ENCODE measurements at places on chromosomes 16 and 17. TPM values are rescaled to one million over a fixed set of nuclear protein-coding genes. Genes with fewer than 3 reads are reported as not detected.
A peak's percentile ranks its signal among the peaks of the same experiment; 100 is the strongest.

HOXB6 gene
- total RNA-seq, result 0.22 TPM

CD19 gene
- 0.29 TPM for total RNA-seq

TBC1D3G gene
- not detected for total RNA-seq

G6PC1 gene
- total RNA-seq, result not detected

GRAP gene
- 9.9 TPM for total RNA-seq

CDT1 gene
- total RNA-seq, result 183 TPM

AFMID gene
- total RNA-seq, result 16.8 TPM

SLC13A2 gene
- total RNA-seq, result not detected

TLCD3B gene
- total RNA-seq, result 5.0 TPM

WFIKKN1 gene
- total RNA-seq, result 0.05 TPM

AANAT gene
- not detected for total RNA-seq

CCL4L2 gene
- 48.9 TPM for total RNA-seq

TBC1D26 gene
- 0.22 TPM for total RNA-seq

FAM117A gene
- total RNA-seq, result 21.6 TPM

CIAPIN1 gene
- 34.8 TPM for total RNA-seq

PRR35 gene
- not detected for total RNA-seq

DNA sequence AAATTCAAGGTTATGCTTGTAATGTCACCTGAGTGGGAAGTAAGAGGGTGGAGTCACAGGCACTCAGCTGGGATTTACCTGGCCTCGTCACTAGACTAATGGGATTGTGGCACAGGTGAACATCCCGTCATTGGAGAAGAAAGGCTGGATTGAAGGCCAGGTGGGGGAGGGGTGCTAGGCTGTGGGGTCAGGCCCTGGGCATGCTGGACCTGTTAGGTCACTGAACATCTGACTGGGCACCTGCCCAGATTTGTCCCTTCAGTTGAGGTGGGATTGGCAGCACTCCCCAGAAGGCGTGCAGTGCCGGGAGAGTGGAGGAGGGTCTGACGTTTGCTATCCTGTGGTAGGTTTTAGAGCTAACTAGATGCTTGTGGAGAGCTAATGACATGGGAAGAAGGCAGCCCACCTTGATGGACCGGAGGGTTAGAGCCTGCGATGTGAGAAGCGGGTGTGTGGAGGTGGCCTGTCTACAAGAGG, 161.5 kb upstream of the ZNF267 start:
- no peak for DNase-seq

DNA sequence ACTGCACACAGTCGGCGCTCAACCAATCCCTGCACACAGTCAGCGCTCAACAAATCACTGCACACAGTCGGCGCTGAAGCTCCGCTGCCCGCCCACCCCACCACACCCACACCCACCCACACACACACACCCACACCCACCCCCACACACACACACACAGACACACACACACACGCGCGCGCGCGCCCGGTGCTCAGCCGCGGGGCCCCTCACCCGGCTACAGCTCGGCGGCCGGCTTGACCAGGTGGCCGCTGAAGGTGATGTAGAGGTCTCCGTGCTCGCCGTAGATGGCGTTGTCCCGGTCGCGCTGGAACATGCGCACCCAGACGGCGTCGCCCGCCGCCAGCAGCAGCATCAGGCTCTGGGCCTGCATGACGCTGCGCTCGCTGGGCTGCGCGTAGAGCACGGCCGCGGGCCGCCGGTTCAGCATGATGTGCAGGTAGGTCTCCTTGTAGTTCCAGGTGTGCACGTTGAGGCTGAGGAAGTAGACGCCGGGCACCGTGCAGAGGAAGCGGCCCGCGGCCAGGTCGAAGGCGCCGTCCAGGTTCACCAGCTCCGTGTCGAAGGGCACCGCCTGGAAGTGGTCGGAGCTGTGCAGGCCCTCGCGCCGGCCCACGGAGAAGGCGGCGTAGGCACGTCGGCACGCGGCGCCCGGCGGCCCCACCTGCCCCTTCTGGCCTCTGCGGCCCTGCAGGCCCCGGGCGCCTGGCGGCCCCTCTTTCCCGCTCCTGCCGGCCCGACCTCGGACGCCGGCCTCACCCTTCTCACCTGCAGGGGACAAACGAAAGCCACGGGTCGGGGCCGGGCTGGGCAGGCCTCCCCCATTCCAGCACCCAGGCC, 2.5 kb downstream of the C1QTNF8 start:
- peak; percentile 42 for DNase-seq

- no peak for DNase-seq
These were observed 50.5 kb downstream of the YPEL2 start for GRCh38 chr17:59381716-59382570.

DNA sequence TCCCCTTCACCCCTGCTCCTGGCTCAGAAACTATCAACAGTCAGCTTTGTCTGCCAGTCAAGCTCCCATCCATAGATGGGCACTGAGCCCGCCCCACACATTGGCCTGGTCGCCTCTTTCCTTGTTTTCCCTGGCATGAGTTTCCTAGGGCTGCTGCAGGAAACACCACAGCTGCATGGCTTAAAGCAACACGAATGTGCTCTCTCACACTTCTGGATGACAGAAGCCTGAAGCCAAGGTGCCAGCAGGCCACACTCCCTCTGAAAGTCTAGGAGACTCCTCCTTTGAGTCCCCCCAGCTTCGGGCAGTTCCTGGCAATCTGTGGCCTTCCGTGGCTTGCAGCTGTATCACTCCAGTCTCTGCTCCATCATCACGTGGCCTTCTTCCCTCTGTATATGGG, 69.9 kb downstream of the TBC1D16 start:
- no peak for DNase-seq

GRCh38 chr17:57447990-57448758, 191.9 kb downstream of the MSI2 start:
- DNase-seq, result no peak

DNA sequence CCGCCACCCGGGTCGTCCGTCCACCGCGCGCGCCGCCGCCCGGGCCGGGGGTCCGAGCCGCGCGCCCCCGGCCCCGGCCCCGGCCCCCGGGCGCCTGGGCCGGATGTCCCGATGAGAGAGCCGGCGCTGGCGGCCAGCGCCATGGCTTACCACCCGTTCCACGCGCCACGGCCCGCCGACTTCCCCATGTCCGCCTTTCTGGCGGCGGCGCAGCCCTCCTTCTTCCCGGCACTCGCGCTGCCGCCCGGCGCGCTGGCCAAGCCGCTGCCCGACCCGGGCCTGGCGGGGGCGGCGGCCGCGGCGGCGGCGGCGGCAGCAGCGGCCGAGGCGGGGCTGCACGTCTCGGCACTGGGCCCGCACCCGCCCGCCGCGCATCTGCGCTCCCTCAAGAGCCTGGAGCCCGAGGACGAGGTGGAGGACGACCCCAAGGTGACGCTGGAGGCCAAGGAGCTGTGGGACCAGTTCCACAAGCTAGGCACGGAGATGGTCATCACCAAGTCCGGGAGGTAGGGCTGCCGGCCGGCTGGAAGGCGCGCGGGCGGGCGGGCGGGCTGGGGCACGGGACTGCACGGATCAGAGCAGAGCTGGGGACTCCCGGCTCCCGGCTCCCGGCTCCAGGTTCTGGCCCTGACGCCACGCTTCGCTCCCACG, 548 bp downstream of the TBX2 start:
- no peak for DNase-seq

GRCh38 chr16:85258629-85259028, 146.4 kb upstream of the CIBAR2 start:
- DNase-seq, result no peak

DNA sequence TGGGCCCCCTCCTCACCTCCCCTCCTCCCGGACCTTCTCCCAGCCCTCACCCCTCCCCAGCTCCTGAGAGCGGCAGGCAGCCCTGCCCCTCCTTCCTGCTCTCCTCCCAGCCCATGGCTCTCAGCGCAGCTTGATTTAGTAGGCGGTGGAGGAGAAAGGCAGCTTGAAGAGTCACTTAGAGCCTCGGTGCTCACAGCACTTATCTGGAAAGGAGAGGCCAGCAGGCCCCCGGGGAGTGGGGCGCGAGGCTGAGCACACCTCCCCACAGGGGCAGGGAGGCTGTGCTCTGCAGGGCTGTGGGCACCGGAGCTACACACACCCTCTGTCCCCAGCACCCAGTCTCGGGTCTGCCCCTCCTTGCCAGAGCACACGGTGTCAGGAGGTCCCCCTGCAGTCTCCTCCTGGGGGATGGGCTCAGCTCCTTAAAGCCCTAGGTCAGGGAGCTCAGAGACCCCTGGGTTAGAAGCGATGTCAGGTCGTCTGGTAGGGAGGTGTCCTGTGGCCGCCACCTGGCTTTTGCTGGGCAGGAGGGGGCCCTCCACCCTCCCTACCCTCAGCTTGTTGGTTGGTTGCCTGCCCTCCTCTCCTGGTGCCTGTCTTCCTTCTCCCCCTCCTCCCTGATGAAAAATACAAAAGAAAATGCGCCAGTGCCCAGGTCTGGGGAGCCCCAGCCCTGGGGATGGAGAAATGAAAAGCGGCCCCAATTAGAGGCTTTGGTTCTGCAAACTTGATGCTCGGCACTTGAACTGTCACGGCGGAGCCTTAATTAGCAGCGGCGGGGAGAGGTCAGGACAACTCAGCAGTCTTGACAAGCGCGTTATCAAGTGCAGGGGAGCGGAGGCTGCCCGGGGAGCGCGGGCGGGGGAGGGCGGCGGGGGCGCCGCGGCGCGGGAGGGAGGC, 151.1 kb upstream of the GSE1 start:
- DNase-seq, result peak; percentile 13

DNA sequence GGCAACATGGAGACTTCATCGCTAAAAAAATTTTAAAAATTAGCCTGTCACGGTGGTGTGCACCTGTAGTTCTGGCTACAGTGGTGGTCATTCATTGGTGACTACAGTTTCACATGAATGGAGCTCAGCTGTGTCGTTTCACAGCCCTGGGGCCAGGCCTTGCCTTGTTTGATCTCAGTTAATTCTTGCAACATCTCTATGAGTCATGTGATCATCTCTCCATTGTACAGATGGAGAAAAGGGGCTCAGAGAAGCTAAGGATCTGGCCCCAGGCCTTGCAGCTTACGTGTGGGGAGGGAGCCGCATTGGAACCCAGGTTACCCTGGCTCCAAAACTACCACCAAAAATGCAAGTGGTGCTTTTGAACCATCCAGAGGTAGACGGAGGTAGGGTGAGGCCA, 49.4 kb downstream of the GDE1 start:
- DNase-seq, result no peak

GRCh38 chr17:47776330-47777197, 43.5 kb downstream of the TBX21 start:
- DNase-seq, result peak; percentile 45

DNA sequence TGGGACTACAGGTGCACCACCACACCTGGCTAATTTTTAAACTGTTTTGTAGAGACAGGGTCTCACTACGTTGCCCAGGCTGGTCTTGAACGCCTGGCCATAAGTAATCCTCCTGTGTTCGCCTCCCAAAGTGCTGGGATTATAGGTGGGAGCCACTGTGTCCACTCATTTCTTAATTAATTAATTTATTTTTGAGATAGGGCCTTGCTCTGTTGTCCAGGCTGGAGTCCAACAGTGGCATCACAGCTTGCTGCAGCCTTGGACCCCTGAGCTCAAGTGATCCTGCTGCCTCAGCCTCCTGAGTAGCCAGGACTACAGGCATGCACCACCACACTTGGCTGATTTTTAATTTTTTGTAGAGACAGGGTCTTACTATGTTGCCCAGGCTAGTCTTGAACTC, 47.1 kb upstream of the TRAP1 start:
- DNase-seq, result no peak

- DNase-seq, result no peak
These were observed 3.1 kb downstream of the TMEM92 start for GRCh38 chr17:50277357-50277754.

GRCh38 chr17:20981046-20981920, 61.5 kb downstream of the USP22 start:
- DNase-seq, result no peak

DNA sequence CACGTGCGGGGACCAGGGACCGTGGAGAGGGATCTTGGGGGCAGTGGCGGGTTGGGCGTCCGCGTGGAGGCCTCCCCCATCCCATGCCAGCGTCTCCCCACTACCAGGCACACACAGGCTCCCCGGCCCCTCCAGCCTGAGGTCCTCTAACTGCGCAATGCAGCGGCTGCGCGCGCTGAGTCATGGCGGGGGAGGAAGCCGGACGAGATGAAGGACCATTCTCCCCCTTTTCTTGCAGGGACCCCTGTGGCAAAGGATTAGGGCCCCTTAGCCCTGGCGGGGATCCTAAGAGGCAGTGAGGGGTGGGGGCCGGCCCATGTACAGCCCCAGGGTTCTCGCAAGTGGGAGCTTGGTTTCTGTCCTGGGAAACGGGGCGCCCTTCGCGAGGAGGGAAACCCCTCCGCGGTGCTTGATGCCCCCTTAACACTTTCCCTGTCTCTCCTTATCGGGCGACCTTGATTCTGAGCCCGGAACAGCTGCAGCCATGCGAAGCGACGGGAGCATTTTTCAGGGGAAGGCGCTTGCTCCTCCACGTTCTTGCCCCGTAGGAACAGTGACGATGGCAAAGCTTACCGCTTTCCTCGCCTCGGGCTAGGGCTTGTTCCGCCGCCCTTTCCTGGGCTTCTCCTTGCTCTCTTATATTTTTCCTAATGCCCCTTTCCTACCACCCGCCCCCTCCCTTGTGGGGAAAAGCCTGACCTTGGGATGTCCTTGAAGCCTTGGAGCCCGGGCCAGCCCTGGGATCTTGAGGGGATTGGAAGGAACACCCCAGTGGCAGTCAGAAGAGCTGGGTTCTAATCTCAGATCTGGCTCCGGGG, 592 bp downstream of the ALDOA start:
- peak; percentile 60 for DNase-seq

- peak; percentile 54 for DNase-seq
These were observed 153.4 kb upstream of the PLCG2 start for GRCh38 chr16:81625544-81626153.

GRCh38 chr16:75861311-75862097, 135.2 kb upstream of the CPHXL start:
- no peak for DNase-seq

- DNase-seq, result peak; percentile 81
These were observed 2.8 kb upstream of the MEAK7 start for GRCh38 chr16:84507011-84507982.

DNA sequence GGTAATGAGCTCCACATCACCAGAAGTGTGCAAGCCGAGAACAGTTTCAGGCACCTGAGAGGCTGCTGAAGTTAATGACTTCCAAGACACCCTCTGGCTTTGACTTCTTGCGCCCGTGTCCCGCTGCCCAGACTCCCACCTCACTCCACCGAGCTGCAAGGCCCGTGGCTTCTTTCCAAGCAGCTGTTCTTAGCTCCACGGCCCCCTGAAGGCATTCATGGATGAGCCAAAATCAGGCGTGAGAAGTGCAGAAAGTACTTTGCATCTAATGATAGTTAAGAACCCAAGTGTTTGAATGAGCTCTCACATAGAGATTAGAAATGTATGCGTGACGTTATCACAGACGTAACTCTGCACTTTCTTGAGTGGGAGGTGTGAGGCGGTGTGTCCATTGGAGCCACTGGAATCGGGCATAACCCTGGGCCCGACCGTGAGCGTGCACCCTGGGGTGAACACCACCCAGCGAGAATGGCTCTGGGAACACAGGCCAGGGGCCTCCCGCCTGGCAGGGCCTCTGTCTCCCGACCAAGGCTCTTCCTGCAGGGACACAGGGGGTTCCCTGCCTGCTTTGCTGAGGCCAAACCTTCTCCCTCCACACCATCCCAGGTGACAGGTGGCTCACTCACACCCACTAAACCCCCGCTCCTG, 11.0 kb downstream of the NPTX1 start:
- no peak for DNase-seq

GRCh38 chr17:44831371-44831770, 1.3 kb upstream of the GJC1 start:
- DNase-seq, result no peak

- no peak for DNase-seq
These were observed 224.8 kb downstream of the GRIN2A start for GRCh38 chr16:9957433-9957832.

GRCh38 chr17:80773243-80773991, 218.2 kb upstream of the CHMP6 start:
- peak; percentile 8 for DNase-seq

- peak; percentile 18 for DNase-seq
These were observed 1.5 kb upstream of the ALDH3A2 start for GRCh38 chr17:19646788-19647696.

- DNase-seq, result peak; percentile 59
These were observed 116.6 kb downstream of the PRKCB start for GRCh38 chr16:23952128-23952970.

All from activated CD4-positive, alpha-beta memory T cell treated with anti-CD3 and anti-CD28 coated beads for 36 hours (primary cell).